SK-N-SH (cell line): ENCODE measurements at places on chromosomes 3 and 15.

DNA sequence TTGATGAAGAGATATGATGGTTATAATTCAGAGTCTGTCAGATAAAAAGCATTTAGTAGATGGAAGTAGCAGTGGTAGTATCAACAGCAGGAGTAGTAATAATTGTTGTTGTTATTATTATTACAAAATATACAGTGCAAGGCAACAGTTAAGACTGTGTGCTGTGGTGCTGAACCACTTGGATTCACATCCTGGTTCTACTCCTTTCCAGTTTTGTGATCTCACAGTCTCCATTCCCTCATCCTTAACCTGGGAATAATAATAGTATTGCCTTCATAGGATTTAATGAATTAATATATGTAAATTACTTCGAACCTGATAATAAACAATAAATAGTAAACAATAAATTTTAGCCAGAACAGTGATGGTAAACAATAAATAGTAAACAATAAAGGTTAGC, 37.1 kb upstream of the TSC22D2 start:
- H3K36me3 ChIP-seq: no peaks in the 10 kb centered on the region
- no peak for DNase-seq
- peak overlapping the region; percentile 48; the same call in 1 of the 2 replicates for H3K4me3 ChIP-seq
- H3K27me3 ChIP-seq: no peaks in the 10 kb centered on the region
- no peaks in the 10 kb centered on the region; the same call in 1 of the 2 replicates for H3K4me1 ChIP-seq
- peak overlapping the region; percentile 76; the same call in 1 of the 2 replicates for H3K27ac ChIP-seq

DNA sequence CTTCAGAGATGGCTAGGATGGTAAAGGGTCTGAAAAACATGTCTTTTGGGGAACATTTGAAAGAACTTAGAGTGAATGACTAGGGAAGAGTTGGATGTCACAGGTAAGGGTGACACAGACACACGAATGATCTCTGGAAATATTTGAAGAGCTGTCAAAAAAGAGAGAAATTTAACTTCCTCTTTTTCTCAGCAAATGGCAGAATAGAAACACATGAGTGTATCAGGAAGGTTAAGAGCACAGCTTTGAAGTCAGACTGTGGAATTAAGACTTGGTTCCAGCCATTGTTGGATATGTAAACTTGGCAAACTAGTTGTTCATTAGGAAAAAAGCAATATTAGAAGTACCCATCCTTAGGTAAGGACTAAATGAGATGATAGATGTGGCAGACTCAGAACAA, 117.7 kb downstream of the IMPG2 start:
- H3K4me3 ChIP-seq: no peak overlapping the region
- no peak for DNase-seq
- H3K27ac ChIP-seq: no peak overlapping the region
- H3K27me3 ChIP-seq: no peaks in the 10 kb centered on the region
- H3K4me1 ChIP-seq: no peaks in the 10 kb centered on the region

DNA sequence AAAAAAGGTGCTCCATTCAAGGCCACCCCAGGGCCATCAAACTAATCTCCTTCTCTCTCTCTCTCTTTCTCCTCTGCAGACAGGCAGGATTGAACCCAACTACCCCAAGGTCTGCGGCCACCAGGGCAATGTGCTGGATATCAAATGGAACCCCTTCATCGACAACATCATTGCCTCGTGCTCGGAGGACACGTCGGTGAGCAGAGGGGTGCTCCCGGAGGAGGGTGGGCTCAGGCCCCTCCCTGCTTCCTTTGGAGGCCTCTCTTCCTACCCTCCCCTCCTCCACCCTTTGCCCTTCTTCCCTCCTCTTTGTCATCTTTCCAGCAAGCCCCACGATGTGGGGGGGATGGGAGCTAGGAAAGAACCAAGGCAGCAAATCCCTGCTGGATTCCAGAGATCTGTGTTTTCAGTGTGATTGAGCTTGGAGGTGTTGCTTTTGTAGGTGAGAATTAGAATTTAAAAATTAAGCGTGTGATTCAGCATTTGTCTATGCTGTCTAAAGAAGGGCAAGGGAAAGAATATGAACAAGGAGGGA, 116.3 kb downstream of the CORO2B start:
- H3K36me3 ChIP-seq: no peaks in the 10 kb centered on the region
- DNase-seq: no peak
- H3K27ac ChIP-seq: no peak overlapping the region

DNA sequence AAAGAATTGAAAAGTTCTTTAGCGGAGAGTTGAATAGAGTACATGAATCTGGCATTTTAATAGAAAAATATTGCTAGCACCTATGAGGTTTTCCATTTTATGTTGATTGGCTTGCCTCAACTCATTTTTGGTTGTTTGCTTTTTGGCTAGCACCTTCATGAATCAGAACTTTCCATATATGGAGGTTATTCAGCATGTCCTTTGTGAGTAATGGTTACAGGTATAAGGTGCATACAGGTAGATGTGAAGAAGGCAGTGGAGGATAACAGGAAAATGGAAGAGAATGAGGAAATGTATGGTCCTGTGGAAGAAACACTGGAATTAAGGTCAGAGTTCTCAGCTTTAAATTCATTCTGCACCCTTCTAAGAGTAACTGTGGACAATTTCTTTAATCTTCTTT, 98.1 kb upstream of the GBE1 start:
- H3K36me3 ChIP-seq: no peaks in the 10 kb centered on the region
- peaks cover 2% of the 10 kb centered on the region for H3K4me1 ChIP-seq
- no peak overlapping the region for H3K4me3 ChIP-seq

- no peak for DNase-seq
- H3K4me1 ChIP-seq: no peaks in the 10 kb centered on the region; the same call in 1 of the 2 replicates
- no peak overlapping the region for H3K4me3 ChIP-seq
- H3K27me3 ChIP-seq: no peaks in the 10 kb centered on the region
Observed at GRCh38 chr15:92984161-92984560, 84.0 kb downstream of the CHD2 start.

GRCh38 chr15:66565141-66565641, 607 bp downstream of the LCTL start:
- no peak overlapping the region for H3K27ac ChIP-seq
- DNase-seq: no peak
- H3K27me3 ChIP-seq: no peaks in the 10 kb centered on the region
- H3K4me1 ChIP-seq: peaks cover 3% of the 10 kb centered on the region; the same call in 1 of the 2 replicates
- no peaks in the 10 kb centered on the region for H3K36me3 ChIP-seq
- H3K4me3 ChIP-seq: no peak overlapping the region

- no peak for DNase-seq
- no peak overlapping the region for H3K27ac ChIP-seq
- peaks cover under 1% of the 10 kb centered on the region; the same call in 1 of the 2 replicates for H3K27me3 ChIP-seq
- H3K4me1 ChIP-seq: no peaks in the 10 kb centered on the region
- H3K4me3 ChIP-seq: no peak overlapping the region
- no peaks in the 10 kb centered on the region for H3K36me3 ChIP-seq
Observed at GRCh38 chr3:187626581-187626980, 43.6 kb downstream of the SST start.

- no peaks in the 10 kb centered on the region for H3K4me1 ChIP-seq
- H3K27me3 ChIP-seq: no peaks in the 10 kb centered on the region
- no peak overlapping the region for H3K4me3 ChIP-seq
- no peak for DNase-seq
- H3K27ac ChIP-seq: no peak overlapping the region
Observed at GRCh38 chr3:31226346-31226745, 306.4 kb upstream of the STT3B start.

GRCh38 chr3:154421083-154421482, 8.9 kb downstream of the GPR149 start:
- H3K27me3 ChIP-seq: no peaks in the 10 kb centered on the region
- H3K27ac ChIP-seq: no peak overlapping the region
- no peak overlapping the region for H3K4me3 ChIP-seq
- no peaks in the 10 kb centered on the region for H3K36me3 ChIP-seq
- H3K4me1 ChIP-seq: no peaks in the 10 kb centered on the region

DNA sequence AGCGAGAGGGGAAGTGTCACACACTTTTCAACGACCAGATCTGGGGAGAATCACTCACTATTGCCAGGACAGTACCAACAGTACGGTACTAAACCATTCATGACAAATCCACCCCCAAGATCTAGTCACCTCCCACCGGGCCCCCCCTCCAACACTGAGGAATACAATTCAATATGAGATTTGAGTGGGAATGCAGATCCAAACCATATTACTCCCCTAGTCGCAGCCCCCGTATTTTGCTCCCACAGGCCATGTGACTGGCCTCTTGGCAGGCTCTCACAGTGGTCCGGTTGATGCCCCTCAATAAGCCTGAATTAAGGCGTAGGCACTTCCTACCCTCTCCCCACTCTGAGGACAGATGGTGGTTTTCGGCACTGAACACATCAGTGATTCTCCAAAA, 45.4 kb upstream of the PYDC2 start:
- no peak overlapping the region for H3K4me3 ChIP-seq
- DNase-seq: no peak
- H3K27ac ChIP-seq: no peak overlapping the region

DNA sequence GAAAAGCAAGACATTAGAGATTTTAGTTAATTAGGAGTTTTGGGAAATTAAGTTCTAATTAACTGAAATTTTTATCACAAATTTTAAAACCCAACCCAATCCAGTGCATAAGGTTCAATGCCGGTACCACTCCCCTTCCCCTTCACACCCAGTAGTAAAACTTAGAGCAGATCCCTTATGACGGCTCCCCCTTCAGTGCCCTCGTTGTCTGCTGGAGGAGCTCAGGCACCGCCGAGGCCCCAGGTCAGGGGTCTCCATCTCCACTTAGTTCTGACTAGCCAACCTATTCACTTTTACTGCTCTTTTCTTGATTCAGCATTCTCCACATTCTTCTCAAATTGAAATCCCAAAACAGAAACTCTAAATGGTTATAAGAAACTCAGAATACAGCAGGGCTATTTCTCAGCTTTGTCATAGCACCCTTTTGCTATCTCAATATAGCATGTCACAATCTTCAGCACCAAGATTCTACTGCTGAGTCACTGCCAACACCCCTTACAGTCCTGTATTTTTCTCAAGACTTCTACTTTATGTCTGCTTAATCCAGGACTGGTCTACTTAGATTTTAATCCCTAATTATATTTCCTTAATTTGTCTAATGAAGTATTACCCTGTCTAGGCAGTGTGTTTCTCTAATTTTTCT, 39.8 kb downstream of the TUBGCP4 start:
- H3K36me3 ChIP-seq: peaks cover 77% of the 10 kb centered on the region
- no peaks in the 10 kb centered on the region for H3K4me1 ChIP-seq
- H3K4me3 ChIP-seq: no peak overlapping the region
- H3K27ac ChIP-seq: peak overlapping the region; percentile 16; the same call in 1 of the 2 replicates

DNA sequence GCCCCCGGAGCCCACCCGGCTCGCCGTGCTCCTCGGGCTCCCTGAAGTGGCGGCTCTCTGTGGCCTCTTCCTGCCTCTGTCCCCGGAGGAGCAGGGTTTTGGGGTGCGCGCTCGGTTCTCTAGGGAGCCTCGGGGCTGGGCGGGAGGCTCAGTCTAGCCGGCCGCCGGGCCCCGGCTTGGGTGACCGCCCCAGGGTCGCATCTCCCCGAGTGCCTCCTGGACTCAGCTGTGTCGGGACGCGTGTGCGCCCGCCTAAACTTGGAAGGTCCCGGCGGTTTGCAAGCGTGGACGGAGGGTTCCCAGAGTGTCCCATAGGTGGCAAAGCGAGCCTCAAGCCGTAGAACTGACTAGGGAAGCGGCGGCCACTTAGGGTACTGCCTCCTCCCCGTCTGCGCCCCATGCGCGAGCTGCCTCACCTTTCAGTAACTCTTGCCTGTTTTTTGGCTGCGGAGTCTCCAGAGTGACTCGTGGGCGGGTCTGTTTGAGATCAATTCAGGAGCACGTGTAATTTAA, 601 bp downstream of the ACTL6A start:
- peak overlapping the region; percentile 98 for H3K4me3 ChIP-seq
- H3K27ac ChIP-seq: peak overlapping the region; percentile 87
- peak; percentile 66 for DNase-seq
- no peaks in the 10 kb centered on the region for H3K27me3 ChIP-seq

GRCh38 chr3:188194332-188194731, 40.4 kb downstream of the LPP start:
- no peak overlapping the region for H3K4me3 ChIP-seq
- peak overlapping the region; percentile 3; the same call in 1 of the 2 replicates for H3K27ac ChIP-seq
- DNase-seq: no peak

DNA sequence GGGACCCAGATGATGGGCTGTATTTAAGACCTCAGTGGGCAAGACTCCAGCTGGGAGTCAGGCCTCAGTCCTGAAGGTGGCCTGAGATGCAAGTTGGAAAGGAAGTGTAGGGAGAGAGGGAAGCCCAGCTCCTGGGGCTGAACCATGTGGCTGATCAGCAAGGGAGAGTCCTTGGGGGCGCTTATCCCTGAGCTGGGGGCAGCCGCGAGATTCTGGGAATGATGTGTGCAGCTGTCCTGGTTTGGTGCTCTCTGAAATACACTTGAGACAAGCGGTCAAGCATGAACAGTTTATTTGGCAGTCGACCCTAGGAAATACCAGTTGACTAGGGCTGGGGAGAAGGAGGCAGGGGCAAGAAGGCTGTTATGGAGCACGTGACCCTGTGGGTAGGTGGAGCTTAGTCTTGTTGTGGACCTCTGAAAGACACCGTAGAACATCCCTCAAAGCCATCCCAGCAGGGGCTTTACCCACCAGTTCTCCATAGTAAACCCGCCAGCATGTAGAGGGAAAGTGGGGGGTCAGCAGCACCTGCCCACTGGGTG, 41.8 kb upstream of the SLC6A11 start:
- no peak overlapping the region for H3K4me3 ChIP-seq
- peaks cover 3% of the 10 kb centered on the region; the same call in 1 of the 2 replicates for H3K4me1 ChIP-seq
- H3K27me3 ChIP-seq: no peaks in the 10 kb centered on the region
- no peaks in the 10 kb centered on the region for H3K36me3 ChIP-seq

GRCh38 chr3:55704521-55704920, 217.4 kb upstream of the WNT5A start:
- no peak for DNase-seq
- no peaks in the 10 kb centered on the region for H3K36me3 ChIP-seq
- H3K27ac ChIP-seq: peak overlapping the region; percentile 22; the same call in 1 of the 2 replicates
- H3K4me1 ChIP-seq: no peaks in the 10 kb centered on the region
